Stimulated activated naive CD8-positive, alpha-beta T cell treated with anti-CD3 and anti-CD28 coated beads, Interleukin-15, amount 100 ng/mL, for 72 hours (primary cell): ENCODE measurements at places on chromosomes 4 and X.

- DNase-seq: no peak
These were observed 327.9 kb downstream of the FAT4 start for GRCh38 chr4:125642645-125643044.

GRCh38 chr4:138698641-138699040 lies 316.9 kb upstream of the NOCT start:
- DNase-seq: no peak

- DNase-seq: no peak
These were observed 71.7 kb upstream of the LIMCH1 start for GRCh38 chr4:41466249-41466648.

DNA sequence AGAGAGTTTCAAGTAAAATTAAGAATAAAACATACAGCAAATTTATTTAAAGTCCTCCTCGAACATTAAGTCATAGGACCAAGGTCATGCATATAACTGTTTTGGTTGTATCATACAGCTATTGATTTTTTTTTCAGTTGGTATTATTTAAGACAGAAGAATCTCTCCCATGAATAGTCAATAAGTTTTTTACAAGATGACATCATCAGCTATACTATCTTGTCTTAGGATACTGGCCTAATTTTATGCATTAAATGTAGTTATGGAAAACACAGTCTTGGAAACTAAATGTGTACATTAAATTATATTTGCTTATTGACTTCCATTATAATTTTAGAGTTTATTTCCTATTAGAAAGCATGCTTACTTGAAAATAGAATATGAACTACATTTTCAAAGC lies 755.9 kb downstream of the PCDH19 start:
- no peak for DNase-seq

GRCh38 chr4:7384929-7385890 lies 49.5 kb downstream of the PSAPL1 start:
- no peak for DNase-seq
